ENCODE measurements at places on chromosomes 7 and 10. TPM values are rescaled to one million over a fixed set of nuclear protein-coding genes. Genes with fewer than 3 reads are reported as not detected.

DNA sequence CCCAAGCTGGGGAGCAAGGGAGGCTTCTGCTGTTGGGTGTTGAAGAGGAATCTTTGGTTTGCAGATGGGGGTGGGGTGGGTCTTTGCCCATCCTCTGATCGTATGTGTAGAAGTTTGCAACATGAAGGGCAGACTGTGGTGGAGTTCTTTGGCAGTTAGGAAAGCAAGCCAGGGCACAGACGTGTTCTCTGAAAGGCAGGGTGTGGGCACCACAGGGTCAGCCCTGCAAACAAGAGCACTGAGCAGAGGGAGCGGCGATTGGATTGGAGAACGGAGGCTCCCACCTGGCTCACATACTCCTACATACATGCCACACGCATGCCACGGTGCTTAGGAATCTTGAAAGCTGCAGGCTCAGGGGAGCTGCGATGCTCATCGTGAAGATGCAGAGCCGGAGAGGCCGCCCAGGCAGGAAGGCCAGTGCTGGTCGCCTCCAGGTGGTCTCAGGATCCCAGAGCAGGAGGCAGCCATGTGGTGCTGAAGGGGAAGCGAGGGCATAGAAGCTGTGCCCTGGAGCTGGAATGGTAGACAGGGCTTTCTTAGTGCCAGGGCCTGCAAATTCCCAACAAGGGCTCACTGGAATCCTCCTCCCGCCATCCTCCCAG, 149.0 kb downstream of the MGMT start:
- no peak for DNase-seq
- no peak overlapping the region for H3K27ac ChIP-seq
- H3K36me3 ChIP-seq = peaks cover 2% of the 10 kb centered on the region

DNA sequence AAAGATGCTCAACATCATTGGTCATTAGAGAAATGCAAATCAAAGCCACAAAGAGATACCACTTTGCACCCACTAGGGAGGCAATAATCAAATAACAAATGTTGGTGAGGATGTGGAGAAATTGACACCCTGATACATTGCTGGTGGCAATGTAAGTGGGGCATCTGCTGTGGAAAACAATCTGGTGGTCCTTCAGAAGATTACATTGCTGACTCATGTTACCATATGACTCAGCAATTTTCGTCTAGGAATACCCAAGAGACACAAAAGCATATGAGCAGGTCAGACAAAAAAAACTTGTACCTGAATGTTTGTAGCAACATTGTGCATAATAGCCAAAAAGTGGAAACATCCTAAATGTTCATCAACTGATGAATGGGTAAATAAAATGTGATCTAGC, 4.9 kb upstream of the CLDN3 start:
- no peak overlapping the region for H3K27ac ChIP-seq
- H3K4me1 ChIP-seq = peaks cover 3% of the 10 kb centered on the region
- H3K36me3 ChIP-seq = no peaks in the 10 kb centered on the region
- no peak for DNase-seq
- H3K27me3 ChIP-seq = peaks cover 15% of the 10 kb centered on the region

- H3K4me3 ChIP-seq = no peak overlapping the region
- DNase-seq = no peak
- peaks cover 23% of the 10 kb centered on the region for H3K4me1 ChIP-seq
- peaks cover 11% of the 10 kb centered on the region for H3K27me3 ChIP-seq
- no peak overlapping the region for H3K27ac ChIP-seq
- no peaks in the 10 kb centered on the region for H3K36me3 ChIP-seq
Observed at GRCh38 chr7:121525155-121525819, 129.2 kb upstream of the FAM3C start.

GRCh38 chr10:11197266-11197712, 179.6 kb downstream of the CELF2 start:
- no peak for DNase-seq
- peaks cover 92% of the 10 kb centered on the region for H3K4me1 ChIP-seq
- H3K4me3 ChIP-seq = no peak overlapping the region
- H3K27ac ChIP-seq = peak overlapping the region; percentile 72
- H3K27me3 ChIP-seq = no peaks in the 10 kb centered on the region

CNNM1 gene
- total RNA-seq = 0.13 TPM

DNA sequence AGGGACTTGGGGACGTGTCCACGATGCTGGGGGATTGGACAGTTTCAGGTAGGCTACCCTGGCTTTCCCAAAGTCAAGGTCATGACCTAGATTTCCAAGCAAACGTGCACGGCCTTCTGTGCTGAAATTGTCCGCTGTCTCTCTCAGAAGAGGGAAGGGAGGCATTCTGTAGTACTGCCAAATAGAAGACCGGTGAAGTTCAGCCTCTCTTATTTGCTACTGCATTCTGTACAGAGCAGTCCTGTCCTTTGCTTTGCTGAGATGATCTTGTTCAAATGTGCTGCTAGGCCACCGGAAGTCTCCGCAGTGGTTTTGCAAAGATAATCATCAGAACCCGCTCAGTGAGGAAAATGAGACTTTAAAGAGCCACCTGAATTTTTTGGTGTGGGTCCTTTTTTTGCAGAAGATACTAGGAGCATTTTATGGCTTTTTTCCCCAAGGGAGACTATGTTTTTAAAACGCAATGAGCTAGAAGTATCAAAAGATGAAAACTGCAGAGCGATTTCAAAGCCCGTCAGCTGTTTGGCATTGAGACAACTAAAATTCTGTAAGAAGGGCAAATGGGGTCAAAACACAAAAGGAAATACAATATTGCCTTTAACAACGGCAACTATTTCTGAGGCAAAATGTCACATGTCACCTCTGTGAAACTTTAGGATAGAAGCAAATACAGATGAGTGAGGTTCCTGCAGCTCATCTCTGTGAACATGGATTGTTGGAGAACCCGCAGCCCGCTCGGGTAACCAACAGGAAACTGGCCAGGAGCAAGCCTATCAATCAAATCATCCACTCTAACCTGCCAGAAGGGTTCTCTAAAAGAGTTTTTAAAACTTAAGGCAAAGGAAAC, 1.3 kb upstream of the NMT2 start:
- H3K27ac ChIP-seq = peak overlapping the region; percentile 89
- H3K27me3 ChIP-seq = no peaks in the 10 kb centered on the region
- peaks cover 5% of the 10 kb centered on the region for H3K36me3 ChIP-seq
- H3K4me3 ChIP-seq = peak overlapping the region; percentile 72
- peak; percentile 83 for DNase-seq

NRG3 gene
- total RNA-seq = not detected

- no peak overlapping the region for H3K4me3 ChIP-seq
- no peaks in the 10 kb centered on the region for H3K27me3 ChIP-seq
- no peaks in the 10 kb centered on the region for H3K4me1 ChIP-seq
- no peak overlapping the region for H3K27ac ChIP-seq
Observed at GRCh38 chr7:158760936-158761335, 56.3 kb upstream of the NCAPG2 start.

- no peak overlapping the region for H3K4me3 ChIP-seq
- no peaks in the 10 kb centered on the region for H3K4me1 ChIP-seq
- H3K27me3 ChIP-seq = no peaks in the 10 kb centered on the region
- H3K36me3 ChIP-seq = no peaks in the 10 kb centered on the region
- no peak for DNase-seq
Observed at GRCh38 chr10:126101736-126102135, 205.4 kb downstream of the FANK1 start.

DNA sequence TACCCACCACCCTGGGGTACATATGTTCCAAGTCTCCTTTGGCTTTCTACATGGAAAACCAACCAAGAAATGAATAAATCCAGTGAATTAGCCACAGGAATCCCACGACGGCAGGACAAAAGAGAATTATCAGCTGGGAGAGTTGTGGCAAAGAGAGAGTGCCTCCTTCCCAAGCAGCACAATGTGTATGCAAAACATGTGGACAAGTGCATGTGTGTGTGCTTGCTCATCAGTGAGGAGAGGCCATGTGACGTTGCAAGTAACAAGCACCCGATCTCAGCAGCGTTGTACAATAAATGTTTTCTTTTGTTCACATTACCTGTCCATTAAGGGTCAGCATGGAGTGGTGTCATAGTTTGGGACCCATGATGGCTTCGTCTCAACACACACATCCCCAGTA, 50.0 kb upstream of the EMX2 start:
- no peak overlapping the region for H3K27ac ChIP-seq
- H3K4me3 ChIP-seq = no peak overlapping the region
- no peaks in the 10 kb centered on the region for H3K4me1 ChIP-seq

- H3K4me1 ChIP-seq = peaks cover 33% of the 10 kb centered on the region
- H3K4me3 ChIP-seq = no peak overlapping the region
- DNase-seq = no peak
- H3K27me3 ChIP-seq = no peaks in the 10 kb centered on the region
Observed at GRCh38 chr7:17166824-17167379, 131.6 kb upstream of the AHR start.

TDRD1 gene
- total RNA-seq = not detected

GRCh38 chr10:77400033-77400432, 237.6 kb downstream of the KCNMA1 start:
- H3K27ac ChIP-seq = no peak overlapping the region
- no peak for DNase-seq
- peaks cover 13% of the 10 kb centered on the region for H3K27me3 ChIP-seq
- no peak overlapping the region for H3K4me3 ChIP-seq
- H3K4me1 ChIP-seq = no peaks in the 10 kb centered on the region
- H3K36me3 ChIP-seq = no peaks in the 10 kb centered on the region

GRCh38 chr7:14734839-14735321, 167.7 kb downstream of the DGKB start:
- H3K4me1 ChIP-seq = no peaks in the 10 kb centered on the region
- no peak overlapping the region for H3K27ac ChIP-seq
- no peak overlapping the region for H3K4me3 ChIP-seq

PNLIPRP2 gene
- not detected for total RNA-seq

GRCh38 chr10:17077346-17077781, 52.2 kb downstream of the CUBN start:
- no peak overlapping the region for H3K4me3 ChIP-seq
- H3K4me1 ChIP-seq = peaks cover 4% of the 10 kb centered on the region
- DNase-seq = no peak
- H3K27me3 ChIP-seq = no peaks in the 10 kb centered on the region

FAM221A gene
- 5.4 TPM for total RNA-seq

DNA sequence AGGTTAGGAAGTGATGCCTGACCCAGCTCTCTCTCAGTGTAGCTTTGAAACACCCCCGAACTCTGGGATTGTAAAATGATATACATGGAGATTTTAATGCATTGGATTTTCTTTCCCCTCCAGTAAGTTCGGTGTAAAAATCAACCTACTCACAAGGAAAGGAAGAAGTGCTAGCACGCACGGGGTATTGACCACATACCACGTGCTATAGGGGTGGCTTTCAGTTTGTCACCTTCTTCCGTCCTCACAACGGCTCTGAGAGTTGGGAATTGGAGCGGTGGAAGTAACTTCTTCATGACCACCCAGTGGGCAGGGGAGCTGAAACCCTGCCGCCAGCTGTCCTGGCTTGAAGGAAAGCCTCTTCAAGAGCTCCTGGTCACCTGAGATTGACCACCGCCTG, 149.4 kb upstream of the PRR15 start:
- DNase-seq = no peak
- H3K4me1 ChIP-seq = no peaks in the 10 kb centered on the region
- H3K27me3 ChIP-seq = no peaks in the 10 kb centered on the region
- H3K4me3 ChIP-seq = no peak overlapping the region

DNA sequence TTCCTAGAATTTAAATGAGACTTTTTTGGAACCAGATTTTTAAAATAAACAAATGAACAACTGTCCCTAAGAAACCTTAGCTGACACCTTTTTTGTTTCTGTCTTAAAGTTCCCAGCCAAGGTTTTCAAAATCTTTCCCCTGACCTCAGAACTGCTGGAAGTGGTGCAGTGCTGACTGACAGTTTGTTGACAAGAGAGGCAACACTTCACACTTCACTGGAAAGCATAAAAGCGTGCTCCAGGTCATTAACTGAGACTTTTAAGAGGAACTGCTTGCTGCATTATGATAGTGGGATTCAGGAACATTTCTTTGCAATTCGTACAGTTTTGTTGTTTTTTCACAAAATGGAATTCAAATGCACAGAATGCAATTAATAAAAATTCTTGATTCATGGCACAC, 36.2 kb downstream of the SYPL1 start:
- H3K4me1 ChIP-seq = peaks cover 65% of the 10 kb centered on the region
- no peak overlapping the region for H3K27ac ChIP-seq
- H3K36me3 ChIP-seq = no peaks in the 10 kb centered on the region
- no peaks in the 10 kb centered on the region for H3K27me3 ChIP-seq
- no peak for DNase-seq

HNRNPA2B1 gene
- 882 TPM for total RNA-seq

PCDH15 gene
- total RNA-seq = not detected

GRCh38 chr10:16795410-16796073, 21.7 kb downstream of the RSU1 start:
- no peak for DNase-seq
- no peak overlapping the region for H3K27ac ChIP-seq
- H3K27me3 ChIP-seq = no peaks in the 10 kb centered on the region

UCN3 gene
- total RNA-seq = not detected

DNA sequence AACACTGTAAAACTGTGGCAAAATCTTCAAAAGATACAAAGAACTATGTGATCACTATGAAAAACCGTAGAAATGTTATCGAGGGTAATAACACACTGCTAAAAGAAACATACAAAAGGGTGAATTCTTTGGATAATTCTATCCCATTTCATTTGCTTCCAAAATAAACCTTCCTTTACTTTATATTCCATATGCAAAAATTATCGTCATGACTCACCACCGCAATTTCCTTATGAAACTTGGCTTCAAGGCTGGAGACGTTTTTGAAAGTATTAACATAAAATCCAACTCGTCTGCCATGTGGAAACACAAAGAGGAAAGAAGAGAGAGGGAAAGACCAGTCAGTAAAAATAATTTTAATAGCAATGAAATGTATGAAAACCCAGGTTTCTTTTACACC, 165.2 kb downstream of the AMPH start:
- H3K4me1 ChIP-seq = peaks cover 18% of the 10 kb centered on the region
- H3K4me3 ChIP-seq = no peak overlapping the region
- peaks cover 6% of the 10 kb centered on the region for H3K36me3 ChIP-seq
- H3K27ac ChIP-seq = no peak overlapping the region

DNA sequence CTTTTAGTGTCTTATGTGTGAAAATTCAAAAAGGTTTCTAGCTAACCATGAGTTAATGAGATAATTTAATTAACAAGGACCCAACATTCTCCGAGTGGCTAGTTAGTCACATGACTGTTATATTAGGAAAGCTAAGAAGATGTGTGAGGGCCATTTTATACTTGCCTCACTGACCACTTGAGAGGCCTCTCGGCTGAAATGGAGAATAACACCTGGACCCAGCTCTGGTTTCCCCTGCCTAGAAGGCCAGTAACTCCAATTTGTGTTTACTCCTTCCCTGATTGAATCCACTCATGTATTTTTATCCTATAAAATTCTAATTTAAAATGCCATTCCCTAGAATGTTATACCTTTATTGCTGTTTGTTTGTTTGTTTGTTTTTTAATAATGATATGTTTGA, 1091.2 kb downstream of the KCNMA1 start:
- H3K36me3 ChIP-seq = no peaks in the 10 kb centered on the region
- H3K4me3 ChIP-seq = no peak overlapping the region
- H3K4me1 ChIP-seq = no peaks in the 10 kb centered on the region
- no peak overlapping the region for H3K27ac ChIP-seq
- H3K27me3 ChIP-seq = no peaks in the 10 kb centered on the region

DNA sequence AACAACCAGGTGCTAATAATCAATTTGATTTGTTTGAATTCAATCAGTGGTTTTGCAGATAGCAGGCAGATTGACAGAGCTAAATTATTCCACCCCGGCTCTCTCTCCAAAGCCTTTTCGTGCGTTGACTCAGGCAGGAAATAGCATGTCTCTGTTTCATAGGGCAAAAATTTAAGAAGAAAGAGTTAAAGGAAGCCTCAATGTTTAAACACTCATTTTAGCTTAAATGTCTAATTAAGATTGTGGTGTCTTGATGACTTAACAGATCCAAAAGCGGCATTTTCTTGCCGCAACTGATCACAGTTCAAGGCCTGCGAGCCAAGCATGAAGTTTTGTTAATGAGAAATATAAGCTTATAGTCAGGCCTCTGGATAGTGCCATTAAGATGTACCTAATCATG, 1051.1 kb upstream of the AUTS2 start:
- no peaks in the 10 kb centered on the region for H3K36me3 ChIP-seq
- no peaks in the 10 kb centered on the region for H3K27me3 ChIP-seq
- no peaks in the 10 kb centered on the region for H3K4me1 ChIP-seq
- no peak for DNase-seq
